ENCODE measurements at places on chromosomes 3 and 15. TPM values are rescaled to one million over a fixed set of nuclear protein-coding genes. Genes with fewer than 3 reads are reported as not detected.

DNA sequence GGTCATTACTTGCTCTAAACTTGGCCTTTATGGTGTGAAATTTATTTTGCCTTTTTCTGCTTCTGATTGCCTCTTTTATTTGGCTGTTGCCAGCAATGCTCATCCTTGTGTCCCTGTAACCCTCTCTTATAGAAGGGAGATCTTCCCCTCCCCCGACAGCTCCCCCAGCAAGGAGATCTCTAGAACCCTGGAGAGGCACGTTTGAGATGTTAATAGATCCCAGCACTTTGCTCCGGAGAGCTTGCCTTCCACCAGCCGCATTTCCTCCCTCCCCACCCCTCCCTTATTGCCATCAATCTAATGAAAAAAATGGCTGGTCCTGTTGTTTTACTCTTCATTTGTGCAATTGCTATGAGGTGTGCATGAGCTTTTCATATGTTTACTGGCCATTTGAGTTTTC, 18.2 kb downstream of the TRIM71 start:
- DNase-seq, result no peak

DNA sequence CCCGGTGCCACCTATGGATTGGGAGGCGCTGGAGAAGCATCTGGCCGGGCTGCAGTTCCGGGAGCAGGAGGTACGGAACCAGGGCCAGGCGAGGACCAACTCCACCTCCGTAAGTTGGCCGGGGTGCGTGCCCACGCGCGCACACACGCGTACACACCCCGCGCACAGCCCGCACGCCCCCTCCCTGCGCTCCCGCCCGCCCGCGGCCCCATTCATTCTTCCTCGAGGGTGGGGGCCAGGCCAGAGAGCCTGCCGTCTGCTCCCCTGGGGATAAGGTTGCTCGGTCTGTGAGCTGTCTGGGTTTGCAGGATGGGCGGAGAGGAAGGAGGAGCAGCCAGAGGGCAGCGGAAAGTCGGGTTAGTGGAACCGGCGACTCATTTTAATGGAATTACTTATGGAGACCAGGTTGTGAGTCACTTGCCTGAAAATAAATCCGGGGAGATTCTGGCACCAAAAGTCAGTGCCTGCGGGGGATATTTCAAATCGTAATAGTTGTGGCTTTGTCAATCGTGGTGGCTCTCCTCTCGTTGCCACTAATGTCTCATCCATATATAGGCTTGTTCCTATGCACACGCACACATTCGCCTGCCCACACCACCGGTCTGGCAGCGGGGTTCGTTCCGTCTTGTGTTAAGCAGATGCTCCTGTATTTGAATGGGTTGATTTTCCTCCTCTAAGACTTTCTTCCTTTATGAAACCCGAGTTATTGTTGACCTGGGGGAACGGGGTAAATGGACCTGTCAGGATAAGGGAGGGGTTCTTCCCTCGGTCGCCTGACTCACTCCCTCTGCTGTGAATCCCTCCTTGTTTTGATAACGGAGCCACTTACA, 223.4 kb upstream of the IL12A start:
- DNase-seq, result no peak

ELL3 gene
- total RNA-seq, result 16.9 TPM

DNA sequence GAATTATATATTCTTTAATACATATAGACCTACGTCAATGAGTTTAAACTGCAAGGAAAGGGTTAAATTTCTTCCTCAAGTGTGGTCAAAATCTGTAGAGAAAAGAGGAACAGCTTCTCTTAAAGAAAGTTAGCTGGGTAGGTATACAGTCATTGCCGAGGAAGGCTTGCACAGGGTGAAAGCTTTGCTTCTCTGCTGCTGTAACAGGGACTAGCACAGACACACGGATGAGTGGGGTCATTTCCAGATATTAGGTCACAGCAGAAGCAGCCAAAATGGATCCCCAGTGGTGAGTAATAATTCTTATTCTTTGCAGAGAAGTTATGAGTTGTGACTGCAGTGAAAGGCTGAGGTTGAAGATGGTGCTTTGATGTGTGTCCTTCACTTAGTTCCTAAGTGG, at the start of gene CD86:
Gene CD86 (plus strand): TSS at position 148 of the 400 bp plus-strand sequence. CDS start 128 bp downstream, at position 276.
- no peak for DNase-seq

- no peak for DNase-seq
Observed at GRCh38 chr3:152230370-152230769, 38.4 kb upstream of the MBNL1 start.

- no peak for DNase-seq
Observed at GRCh38 chr15:52783929-52784798, 6.0 kb downstream of the ONECUT1 start.

DNA sequence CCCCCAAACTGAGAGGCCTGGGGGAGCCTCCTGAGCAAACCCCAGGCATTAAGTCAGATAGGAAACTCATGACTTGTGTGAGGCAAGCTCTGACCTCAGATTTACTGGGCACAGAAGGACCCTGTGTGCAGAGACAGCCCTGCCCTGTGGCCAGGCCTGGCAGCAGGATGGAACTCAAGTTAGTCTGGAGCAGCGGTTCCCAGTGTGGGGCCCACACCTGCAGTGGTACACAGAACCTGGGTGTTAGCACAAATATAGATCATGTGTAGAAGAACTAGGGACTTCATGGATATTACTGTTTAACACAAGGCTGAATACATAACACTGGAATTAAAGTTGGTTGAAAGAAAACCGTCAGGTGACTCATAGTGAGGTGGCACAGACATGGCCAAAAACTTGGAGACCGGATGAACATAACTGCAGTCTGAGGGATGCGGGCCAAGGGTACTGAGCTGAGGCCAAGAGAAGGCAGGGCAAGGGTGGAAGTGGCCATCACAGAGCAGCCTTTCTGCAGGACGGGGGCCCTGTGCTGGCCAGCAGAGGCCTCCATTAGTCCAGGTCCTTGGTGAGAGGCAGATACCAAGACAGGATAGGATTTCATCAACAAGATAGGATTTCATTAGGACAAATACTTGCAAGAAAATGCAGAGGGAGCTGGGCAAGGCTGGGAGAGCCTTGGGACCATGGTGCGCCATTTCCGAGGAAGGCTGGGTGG, 40.9 kb downstream of the IRAK2 start:
- DNase-seq, result no peak

SERPINI1 gene
- 1.1 TPM for total RNA-seq

GCNT3 gene
- 15.1 TPM for total RNA-seq

MUC20 gene
- 64.1 TPM for total RNA-seq

- no peak for DNase-seq
Observed at GRCh38 chr15:91369823-91370222, 269.8 kb downstream of the SV2B start.

GRCh38 chr3:175932586-175932985, 1073.5 kb downstream of the NAALADL2 start:
- no peak for DNase-seq

DNA sequence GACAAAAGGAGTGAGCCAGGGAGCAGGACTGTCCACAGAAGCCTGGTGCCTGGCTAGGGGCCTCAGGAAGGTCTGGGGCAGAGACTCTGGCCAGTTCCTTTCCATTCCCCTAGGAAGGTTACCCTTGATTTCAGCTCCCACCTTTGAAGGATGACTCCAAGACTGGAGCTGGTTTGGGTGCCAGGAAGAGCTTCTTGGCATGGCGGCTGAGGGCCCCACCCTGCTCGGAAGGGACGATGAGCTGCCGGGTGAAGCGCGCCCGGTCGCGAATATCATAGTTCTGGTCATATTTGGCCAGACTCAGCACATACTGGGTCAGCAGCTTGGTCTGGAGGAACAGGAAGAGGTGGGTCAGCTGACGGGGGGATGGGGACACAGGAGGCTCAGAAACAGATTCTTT, 19.4 kb upstream of the CPEB1 start:
- no peak for DNase-seq

- DNase-seq, result no peak
Observed at GRCh38 chr3:29168696-29169095, 112.2 kb upstream of the RBMS3 start.

FANCD2OS gene
- total RNA-seq, result not detected

GRCh38 chr3:31077826-31078225, 183.4 kb upstream of the GADL1 start:
- no peak for DNase-seq

ADAMTSL3 gene
- 3.2 TPM for total RNA-seq

GRCh38 chr3:143302638-143303171, 183.1 kb downstream of the CHST2 start:
- DNase-seq, result no peak

DNA sequence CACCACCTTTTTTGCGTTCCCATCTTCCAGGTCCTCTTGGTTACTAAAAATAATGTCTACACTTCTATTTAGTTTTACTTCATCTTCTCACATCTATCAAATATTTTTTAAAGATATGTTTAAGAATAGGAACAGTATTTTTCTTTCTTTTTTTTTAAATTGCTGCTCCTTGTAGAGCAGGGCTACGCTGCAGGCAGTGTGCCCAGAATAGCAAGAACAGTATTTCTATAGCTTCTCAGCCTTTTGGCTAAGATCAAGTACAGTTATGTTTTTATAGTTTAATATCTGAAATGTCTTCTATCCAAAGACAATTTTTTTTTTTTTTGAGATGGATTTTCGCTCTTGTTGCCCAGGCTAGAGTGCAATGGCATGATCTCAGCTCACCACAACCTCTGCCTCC, 73.0 kb downstream of the MYO9A start:
- DNase-seq, result no peak

DNA sequence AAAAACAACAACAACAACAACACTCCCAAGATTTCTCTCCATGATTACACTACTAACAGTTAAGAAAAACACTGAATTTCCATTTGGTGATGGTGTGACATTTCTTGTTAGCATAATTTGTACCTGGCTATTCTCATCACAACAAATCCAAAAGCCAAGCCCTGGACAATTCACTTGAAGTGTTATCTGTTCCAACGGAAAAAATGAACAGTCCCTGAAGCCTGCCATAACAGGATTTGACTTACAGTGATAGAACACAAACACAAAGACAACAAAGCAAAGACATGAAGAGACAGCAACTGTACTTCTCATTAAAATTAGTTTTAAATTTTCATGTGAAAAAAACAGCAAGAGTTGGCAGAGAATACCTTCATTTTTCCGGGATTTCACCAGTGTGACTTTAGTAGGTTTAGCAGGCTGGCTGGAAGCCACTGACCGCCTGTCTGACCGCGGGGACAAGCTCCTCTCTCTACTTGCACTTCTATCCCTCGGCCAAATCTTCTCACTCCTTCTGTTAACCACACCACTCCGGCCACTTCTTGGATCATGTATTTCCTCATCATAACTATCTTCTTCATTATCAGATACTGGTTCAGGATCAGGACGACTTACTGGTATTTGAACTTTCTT, 56.3 kb downstream of the TJP1 start:
- no peak for DNase-seq

GRCh38 chr15:33313491-33313890, 2.7 kb downstream of the RYR3 start:
- no peak for DNase-seq

DNA sequence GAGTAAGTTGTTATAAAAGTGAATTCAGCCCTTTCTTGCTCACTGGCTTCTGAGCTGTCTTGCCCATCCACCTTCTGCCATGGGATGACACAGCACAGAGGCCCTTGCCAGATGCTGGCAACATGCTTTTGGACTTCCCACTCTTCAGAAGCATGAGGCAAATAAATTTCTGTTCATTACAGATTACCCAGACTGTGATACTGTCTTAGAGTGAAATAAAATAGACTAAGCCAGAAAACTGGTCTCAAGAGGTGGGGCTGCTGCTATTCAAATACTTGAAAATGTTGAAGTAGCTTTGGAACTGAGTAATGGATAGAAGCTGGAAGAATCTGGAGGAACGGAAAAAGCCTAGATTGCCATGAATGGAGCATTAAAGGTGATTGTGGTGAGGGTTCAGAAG, 170.4 kb downstream of the ZMAT3 start:
- no peak for DNase-seq

DNA sequence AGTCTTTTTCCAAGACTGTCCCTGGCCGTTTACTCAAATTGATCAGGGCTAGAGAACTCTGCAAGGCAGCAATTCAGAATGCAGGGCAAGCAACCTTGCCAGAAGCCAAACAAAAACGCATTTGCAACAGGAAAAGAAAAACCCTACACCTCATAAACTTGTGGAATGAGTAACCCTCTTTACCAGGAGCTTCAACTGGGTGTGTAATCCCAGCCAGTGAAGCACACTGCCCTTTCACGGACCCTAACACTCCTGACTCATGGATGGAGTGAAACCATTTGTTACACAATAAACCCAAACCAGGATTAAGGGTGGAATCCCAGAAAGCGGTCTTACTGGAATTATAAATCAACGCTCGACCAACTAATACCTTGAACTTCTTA, 14.8 kb upstream of the LDHAL6B start:
- DNase-seq, result no peak

GRCh38 chr15:31843426-31844055, 186.8 kb upstream of the CHRNA7 start:
- no peak for DNase-seq

CEP63 gene
- total RNA-seq, result 18.1 TPM

TMC3 gene
- not detected for total RNA-seq

DNA sequence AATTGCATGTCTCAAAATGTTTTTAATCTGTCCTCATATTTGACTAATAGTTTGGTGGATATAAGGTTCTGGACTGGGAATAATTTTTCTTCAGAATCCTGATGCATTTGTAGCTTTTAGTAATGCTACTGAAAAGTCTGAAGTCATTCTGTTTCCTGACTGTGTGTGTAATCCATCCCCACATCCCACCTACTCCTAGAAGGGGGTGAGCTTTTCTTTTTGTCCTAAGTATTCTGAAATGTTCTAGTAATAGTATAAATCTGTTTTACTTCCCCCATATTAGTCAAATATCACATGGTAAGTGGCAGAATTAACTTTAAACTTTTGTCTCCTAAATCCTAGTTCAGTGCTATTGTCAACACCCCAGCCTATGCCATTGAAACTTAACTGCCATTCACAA, 162.8 kb downstream of the GREM1 start:
- no peak for DNase-seq

TMEM212 gene
- not detected for total RNA-seq

DNA sequence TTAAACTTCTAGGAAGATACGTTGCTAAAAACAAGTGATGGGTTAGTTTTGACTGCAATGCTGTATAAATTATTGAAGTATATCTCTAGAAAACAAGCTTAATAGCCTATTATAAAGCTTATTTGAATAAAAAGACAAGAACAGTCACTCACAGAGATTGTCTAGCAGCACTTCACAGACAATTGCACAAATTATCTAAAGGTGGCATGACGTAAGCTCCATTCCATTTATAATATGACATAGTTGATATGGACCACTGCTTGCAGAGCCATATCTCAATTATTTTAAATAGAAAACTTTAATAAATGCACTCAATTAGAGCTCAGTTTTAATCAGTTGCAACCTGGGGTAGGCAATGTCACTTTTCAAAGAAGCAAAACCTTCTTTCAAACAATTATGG, 319.9 kb upstream of the GBE1 start:
- DNase-seq, result no peak

DNA sequence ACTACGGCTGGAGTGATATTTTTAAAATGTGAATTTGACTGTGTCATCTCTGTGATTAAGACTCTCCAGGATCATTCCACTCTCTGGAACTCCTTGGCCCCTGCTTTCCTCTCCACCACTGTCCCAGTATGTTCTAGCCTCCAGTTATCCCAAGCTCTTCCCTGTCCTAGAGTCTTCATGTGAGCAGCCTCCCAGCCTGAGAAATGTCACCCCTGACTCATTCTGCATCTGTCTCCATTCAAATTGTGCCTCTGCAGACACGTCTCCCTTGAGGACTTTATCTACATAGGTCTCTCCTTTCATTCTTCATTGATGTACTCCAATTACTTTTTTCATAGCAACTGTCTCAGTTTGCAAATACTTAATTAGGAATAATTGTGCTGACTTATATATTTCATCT, 317.7 kb upstream of the ADAMTS9 start:
- DNase-seq, result no peak

GRCh38 chr3:172287937-172288477, 160.2 kb downstream of the GHSR start:
- DNase-seq, result no peak

GRCh38 chr15:93706495-93707292, 524.7 kb upstream of the MCTP2 start:
- no peak for DNase-seq

TMCO5A gene
- not detected for total RNA-seq

OR5K2 gene
- total RNA-seq, result not detected
